ENCODE measurements at places on chromosomes 3 and 15.
A peak's percentile ranks its signal among the peaks of the same experiment; 100 is the strongest.

- DNase-seq, result no peak
Measured at GRCh38 chr3:113253702-113254101, 42.3 kb downstream of the BOC start.

DNA sequence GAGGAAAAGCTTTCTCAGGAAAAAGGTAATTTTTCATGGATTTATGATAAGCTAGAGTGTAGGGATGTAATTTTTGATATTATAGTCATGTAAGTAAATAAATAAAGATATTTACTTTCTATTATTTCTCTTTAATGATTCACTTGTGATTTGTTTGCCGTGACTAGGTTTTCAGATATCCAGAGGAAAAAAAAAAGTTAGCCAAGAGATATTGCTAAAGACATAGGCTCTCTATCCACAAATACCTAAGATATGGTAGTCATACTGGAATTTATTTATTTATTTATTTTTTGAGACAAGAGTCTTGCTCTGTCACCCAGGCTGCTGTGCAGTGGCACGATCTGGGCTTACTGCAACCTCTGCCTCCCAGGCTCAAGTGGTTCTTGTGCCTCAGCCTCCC, 59.9 kb downstream of the AP4E1 start:
- no peak for DNase-seq

DNA sequence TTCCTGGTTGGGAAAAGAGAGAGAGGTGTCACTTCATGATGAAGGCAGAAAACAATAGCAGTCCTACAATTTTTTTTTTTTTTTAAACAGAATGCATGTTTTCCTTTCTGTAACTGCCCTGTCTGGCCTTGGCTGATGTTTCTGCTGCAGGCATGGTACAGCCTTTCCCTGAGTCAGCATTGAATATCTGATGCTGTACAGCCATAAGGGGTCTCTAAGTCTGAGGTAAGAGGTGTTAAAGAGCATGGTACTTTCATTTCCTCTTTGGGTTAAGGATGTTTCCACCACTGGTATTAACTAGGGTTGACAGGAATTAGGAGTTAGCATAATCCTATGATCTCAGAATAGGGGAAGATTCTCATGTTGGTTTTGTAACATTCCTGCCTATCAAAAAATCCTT, 147.4 kb downstream of the CHST2 start:
- DNase-seq, result no peak

- DNase-seq, result no peak
Measured at GRCh38 chr3:14174483-14174882, 3.9 kb downstream of the XPC start.

GRCh38 chr3:4492208-4493013, 737 bp upstream of the ITPR1 start:
- DNase-seq, result peak; percentile 71

- DNase-seq, result no peak
Measured at GRCh38 chr3:131907796-131908195, 127.0 kb downstream of the CPNE4 start.

- DNase-seq, result no peak
Measured at GRCh38 chr3:114417675-114418074, 123.8 kb downstream of the TIGIT start.

DNA sequence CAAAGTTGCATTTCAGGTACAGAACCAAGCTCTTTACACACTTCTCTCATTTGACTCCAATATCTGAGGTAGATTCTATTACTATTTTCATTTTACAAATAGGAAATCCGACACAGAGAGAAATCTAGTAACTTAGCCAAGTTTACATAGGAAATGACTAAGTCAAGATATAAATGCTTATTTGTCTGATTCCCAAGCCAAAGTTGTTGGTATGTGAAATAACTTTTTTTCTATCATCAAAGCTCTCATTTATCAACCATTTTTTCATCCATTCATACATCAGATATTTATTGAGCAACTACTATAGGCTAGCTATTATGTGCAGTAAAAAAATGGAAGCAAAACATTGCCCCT, 89.2 kb upstream of the MITF start:
- DNase-seq, result no peak

DNA sequence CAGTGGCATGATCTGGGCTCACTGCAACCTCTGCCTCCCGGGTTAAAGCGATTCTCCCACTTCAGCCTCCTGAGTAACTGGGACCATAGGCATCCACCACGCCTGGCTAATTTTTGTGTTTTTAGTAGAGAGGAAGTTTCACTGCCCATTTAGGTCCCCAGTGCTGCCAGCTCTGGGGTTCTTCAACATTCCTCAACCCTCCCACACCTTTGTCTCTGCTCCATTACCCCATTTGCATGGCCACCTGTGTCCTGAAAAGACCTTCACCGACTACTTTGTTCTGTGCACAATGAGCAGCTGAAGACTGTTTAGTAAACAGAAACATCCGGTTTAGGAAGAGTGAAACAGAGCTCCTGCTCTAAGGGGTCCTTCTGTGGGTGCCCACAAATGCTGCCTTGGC, 92.0 kb downstream of the FAM43A start:
- no peak for DNase-seq

DNA sequence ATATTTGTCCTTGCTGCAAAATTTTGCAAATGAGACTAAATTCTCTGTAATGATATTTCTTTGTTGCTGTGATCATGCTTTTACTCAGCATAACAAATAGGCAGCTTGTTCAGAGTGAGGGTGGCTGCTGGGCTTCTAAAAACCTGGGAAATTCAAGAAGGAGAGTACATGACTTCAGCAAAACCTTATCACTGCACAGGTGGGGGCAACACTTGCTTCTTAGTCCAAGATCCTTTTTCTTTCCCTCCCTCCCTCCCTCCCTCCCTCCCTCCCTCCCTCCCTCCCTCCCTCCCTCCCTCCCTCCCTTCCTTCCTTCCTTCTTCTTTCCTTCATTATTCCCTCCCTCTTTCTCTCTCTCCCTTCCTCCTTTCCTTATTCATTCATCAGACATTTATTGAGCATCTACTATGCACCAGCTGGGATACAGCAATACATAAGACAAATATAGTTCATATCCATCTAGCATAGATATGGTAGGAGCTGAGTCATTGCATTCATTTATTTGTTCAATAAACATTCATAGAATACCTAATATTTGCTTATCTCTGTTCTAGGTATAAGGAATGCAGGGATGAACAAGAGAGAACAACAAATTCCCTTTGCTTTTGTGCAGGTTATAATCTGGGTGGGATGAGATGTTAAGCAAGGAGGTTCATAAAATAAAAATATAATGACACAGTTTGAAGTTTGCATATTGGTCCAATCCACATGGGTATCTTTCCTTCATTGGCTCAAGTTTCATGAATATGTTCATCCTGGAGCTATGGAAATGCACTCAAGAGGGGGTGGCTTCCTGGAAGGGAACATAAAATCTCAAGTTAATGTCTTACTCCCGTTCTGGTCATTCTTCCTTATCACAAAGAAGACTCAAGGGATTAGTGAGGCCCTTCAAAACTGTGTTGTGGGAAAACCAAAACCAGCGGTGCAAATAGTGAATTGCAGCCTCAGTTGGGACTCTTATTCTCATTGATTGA, 210.7 kb downstream of the PDCD6IP start:
- DNase-seq, result no peak

- DNase-seq, result no peak
Measured at GRCh38 chr3:11690863-11691766, 47.4 kb upstream of the VGLL4 start.

DNA sequence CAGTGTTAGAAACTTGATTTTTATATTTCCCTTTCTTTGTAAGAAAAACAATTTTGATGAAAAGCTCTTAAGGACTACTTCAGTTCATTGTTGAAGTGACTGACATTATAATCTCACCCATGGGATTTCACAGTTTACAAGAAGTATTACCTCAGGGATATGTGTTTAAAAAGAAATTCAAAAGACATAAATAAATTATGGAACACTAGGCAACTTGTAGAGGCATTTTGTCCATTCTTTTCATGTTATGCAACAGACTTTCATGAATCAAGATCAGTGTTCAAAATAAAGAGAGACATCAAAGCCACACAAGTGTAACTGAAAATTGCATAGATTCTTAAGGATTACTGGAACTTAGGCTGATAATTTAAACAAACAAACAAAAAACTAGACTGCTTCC, 196.8 kb upstream of the AGTR1 start:
- no peak for DNase-seq

DNA sequence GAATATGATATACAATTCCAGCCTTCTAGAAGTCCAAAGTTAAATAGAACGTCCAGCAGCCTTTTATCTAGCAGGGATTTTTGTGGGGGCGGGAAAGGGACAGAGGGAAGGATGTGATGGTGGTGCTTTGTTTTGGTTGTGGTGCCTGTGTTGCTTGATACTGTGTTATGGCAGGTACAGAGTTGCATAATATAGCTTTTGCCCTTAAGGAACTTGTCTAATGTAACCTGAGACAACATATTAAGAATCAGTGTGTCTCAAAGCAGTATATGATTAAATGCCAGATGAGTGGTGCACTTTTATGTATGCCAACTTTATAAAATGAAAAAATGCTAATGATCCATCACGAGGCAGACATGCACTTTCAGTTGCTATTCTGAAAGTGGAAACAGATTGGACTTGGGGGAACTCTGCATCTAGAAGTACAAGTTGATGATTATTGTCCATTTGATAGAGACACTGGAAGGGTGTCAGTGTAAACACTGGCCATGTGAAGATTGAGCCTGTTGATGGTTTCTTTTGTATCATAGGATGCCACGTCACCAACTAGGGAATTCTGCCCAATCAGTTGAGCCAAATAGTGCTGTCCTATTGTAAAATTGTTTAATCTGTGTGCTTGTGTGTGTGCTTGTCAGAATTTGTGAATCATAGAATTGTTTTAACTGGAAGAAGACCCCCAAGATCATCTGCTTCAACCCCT, 23.0 kb downstream of the NEO1 start:
- DNase-seq, result no peak

GRCh38 chr15:38066612-38067011, 132.2 kb downstream of the TMCO5A start:
- DNase-seq, result no peak

DNA sequence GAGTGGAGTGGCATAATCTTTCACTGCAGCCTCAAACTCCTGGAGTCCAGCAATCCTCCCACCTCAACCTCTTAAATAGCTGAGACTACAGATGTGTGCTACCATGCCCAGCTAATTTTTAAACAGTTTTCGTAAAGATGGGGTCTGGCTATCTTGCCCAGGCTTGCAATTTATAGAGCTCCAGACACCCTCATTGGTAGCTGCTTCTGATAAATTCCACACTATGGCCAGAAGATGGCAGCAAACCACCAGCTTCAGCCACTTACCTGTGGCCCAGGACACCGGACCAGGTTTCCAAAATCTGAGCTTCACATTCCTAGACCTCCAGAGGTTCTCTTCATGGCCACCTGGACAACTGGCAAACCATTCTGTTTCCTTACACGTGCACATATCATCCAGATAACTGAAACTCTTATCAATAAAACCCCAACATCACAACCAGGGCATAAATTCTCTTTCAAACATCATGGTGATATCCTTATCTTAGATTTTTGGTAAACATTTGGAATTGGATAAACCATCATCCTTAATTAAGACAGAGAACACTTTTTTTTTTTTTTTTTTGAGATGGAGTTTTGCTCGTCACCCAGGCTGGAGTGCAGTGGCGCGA, 28.9 kb downstream of the FBXW12 start:
- no peak for DNase-seq

GRCh38 chr3:52873433-52874159, 23.8 kb downstream of the STIMATE start:
- no peak for DNase-seq

GRCh38 chr3:32641356-32641755, 43.6 kb upstream of the CNOT10 start:
- no peak for DNase-seq

DNA sequence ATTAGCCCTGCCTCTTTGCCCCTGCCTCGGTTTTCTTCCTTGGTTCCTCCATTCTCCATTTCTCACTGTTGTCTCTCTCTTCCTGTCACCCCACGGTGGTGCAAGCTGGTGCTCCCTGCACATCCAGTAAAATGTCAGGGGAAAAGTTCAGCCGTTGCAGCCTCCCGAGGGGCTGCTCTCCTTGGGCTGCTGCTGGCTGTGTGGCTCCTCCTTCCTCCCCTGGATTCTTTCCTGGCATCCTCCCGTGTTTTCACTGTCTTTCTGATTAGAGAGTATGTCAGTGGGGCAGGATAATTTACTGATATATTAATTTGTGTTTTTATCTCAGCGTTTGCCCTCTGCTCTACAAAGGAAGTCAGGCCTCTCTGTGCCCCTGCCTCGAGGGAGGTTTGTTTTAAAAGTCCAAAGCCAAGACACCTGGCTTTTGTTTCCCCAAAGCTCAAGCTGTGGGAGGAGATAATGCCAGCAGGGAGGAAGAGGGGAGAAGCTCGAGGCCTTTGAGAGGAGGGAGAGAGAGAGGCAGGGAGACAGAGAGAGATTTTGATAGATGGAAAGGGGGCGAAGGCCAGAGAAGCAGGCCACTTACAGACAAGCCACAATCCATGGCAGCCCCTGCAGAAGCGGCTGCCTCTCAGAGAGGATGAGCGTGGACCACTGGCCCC, 150.3 kb upstream of the NR2F2 start:
- no peak for DNase-seq

- peak; percentile 91 for DNase-seq
Measured at GRCh38 chr3:184338511-184338945, 1.1 kb downstream of the FAM131A start.

DNA sequence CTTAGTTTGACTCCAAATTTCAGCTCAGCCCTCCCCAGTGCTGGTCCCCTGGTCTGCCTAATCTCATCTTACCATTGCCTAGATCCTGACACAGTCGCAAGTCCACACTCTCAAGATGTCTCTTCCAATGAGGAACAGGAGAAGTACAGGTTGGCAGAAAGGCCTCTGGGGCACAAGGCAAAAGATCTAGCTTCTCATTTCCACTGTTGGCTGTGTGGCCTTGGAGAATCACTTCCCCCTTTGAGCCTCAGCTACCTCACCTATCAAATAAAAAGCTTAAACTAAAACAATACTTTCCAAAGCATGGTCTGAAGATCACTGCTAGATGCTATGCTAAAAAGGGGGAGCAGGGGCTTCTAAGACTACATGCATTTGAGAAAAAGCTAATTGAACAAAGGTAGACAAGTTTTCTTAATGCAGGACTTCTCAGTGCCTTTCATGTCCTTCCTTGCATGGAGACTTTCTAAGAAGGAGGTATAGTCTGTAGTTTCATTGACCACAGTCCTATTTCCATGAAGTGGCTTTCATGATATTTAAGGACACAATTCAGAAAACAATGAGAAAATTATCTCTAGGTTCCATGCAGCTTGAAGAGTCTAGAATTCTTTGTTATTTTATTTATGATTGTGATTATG, 118.0 kb upstream of the RAD18 start:
- DNase-seq, result no peak

GRCh38 chr15:52098323-52098722, 14.3 kb downstream of the BCL2L10 start:
- no peak for DNase-seq

GRCh38 chr3:117633207-117633606, 923.6 kb downstream of the TUSC7 start:
- DNase-seq, result no peak

- no peak for DNase-seq
Measured at GRCh38 chr3:34567266-34567665, 768.8 kb downstream of the PDCD6IP start.

DNA sequence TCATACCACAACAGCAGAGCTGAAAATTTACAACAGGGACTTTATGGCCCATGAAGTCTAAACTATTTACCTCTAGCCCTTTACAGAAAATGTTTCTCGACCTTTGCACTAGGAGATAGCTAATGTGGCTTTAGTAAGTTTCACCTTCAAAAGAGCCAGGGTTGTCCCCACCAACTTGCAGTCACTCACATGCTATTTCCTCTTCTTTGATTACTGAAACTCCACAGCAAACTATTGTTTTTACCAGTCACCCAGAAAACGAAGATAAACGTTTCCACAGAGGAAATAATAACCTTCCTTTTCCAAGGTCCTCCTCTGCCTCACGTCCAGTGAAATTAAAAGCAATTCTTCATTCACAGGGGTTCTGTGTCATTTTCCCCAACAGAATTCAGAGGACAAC, 48.2 kb downstream of the WWTR1 start:
- no peak for DNase-seq
